ENCODE measurements at places on chromosomes 2 and 18.

- no peak overlapping the region for H3K27ac ChIP-seq
- H3K4me1 ChIP-seq, result peaks cover 15% of the 10 kb centered on the region
- DNase-seq, result no peak
- H3K4me3 ChIP-seq, result no peak overlapping the region
Observed at GRCh38 chr2:3435445-3435844, 56.0 kb downstream of the TRAPPC12 start.

DNA sequence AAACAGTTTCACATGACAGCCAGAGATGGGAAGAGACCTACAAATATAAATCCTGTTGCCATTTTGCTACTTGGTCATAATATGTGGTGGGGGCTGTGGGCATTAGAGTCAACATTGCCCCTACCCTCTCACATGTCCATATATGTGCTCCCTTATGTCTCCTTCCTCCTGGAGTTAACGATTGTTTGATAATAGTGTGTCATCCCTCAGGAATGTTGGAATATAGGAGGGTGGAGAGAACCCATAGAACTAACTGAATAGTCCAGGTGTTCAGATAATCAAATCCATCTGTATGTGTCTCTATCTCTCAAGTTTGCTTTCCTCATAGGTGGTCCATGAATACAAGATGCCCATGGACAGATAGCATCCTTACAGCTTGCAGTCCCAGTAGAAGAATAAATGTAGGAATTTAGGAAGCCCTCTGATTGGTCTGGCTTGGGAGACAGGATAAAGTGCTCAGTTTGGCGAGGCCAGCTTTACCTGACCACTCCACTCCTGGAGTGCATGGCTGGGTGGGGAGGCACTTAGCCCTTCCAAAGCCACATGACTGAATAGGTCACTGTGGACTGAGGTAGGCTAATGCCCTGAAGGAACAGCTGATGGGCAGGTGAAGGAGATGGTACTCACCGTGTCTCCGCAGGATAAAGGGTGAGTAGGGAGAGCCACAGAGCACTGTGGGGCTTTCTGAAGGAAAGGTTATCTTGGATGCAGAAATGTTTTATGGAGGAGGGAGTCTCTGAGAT is 166.9 kb downstream of the CDCA7 start:
- peaks cover 5% of the 10 kb centered on the region for H3K36me3 ChIP-seq

- peaks cover 23% of the 10 kb centered on the region for H3K36me3 ChIP-seq
- peaks cover 65% of the 10 kb centered on the region for H3K4me1 ChIP-seq
- H3K27ac ChIP-seq, result peak overlapping the region; percentile 89
Observed at GRCh38 chr2:224937887-224938286, 104.4 kb downstream of the DOCK10 start.

DNA sequence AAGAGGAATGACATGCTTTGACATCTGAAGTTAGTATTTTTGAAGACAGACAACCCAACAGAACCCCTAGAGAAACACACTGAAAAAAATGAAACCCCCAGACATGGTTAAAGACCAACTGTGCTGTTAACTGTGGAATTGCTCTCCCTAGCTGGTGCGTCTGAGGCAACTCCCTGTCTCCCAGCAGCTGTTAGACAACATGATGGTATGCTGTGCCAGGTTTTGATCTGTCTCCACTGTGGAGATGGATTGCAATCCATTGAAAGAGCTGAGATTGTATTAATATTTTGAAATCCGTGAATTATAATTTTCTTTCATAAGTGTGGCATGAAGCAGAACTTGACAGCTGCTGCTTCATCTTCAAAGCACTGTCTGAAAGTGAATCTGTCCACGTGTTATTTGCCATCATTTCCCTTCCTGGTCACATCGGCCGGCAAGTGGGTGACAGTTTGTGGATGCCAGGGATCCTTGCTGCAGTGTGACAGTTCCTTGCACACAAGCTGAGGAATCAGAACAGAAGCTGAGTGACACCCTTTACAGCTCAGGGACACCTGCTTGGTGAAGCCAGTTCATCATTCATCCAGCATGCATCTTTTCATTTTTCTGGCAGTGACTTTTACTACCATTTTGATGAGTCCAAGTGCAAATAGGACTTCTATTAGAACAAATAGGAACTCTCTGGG is 58.2 kb upstream of the ACSL3 start:
- no peaks in the 10 kb centered on the region for H3K4me1 ChIP-seq
- H3K27me3 ChIP-seq, result peaks cover 9% of the 10 kb centered on the region
- no peak overlapping the region for H3K27ac ChIP-seq
- H3K36me3 ChIP-seq, result no peaks in the 10 kb centered on the region
- H3K4me3 ChIP-seq, result no peak overlapping the region

DNA sequence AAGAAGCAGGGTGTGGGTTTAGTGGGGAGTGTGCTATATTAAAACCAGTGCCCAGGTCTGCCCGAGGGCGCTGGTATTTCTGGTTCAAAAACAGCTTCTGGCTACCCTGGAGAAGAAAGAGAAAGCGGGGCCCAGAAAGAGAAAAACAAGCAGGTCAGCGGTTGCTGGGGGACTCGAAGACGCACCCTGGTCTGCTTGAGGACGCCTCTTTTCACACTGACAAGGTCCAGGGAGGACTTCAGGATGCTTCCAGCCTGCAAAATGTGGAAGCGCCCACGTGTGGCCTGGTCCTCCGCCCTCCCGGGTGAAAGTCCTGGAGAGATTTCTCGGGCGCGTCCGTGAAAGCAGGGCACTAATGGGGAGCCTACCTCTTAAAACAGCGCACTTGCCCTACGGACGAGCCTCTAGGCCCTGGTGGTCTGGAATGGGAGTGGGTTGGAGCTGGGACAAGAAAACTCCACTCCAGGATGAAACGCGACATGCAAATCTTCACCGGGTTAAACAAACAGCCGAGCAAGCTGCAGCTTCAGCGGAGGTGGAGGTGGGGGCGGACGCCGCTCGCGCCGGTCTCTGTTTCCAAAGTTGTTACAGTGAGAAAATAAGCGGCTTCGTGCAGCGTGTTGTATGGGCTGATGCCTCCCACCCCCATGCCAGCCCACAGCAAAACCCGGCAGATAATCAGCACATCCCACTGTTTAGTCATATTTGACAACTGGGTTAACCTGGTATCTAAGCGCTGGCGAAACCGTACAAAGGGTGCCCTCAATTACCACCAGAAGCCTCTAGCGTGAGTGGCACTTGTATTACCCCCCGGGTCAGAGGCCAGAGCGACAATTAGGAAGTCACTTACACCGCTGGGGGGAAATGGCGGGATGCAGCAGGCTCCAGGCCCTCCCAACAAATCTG is 1.1 kb upstream of the SP9 start:
- DNase-seq, result no peak
- peak overlapping the region; percentile 56 for H3K4me3 ChIP-seq

DNA sequence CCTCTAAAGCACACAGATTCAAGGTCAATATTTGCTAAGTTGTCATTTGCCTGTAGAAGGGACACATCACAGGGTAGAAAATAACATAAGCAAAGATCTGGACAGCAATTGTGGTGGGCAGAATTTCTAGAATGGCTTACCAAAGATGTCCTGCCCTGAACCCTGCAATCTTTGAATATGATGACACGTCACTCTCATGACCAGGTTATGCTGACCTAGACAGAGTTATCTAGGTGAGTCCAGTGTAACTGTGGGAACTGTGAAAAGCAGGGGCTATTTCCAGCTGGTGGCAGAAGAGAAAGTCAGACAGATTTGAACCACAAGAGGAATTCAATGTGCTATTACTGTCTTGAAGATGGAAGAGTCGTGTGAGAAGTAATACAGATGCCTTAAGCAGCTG is 112.3 kb upstream of the CNGA3 start:
- DNase-seq, result no peak
- peaks cover 19% of the 10 kb centered on the region for H3K27me3 ChIP-seq
- H3K36me3 ChIP-seq, result no peaks in the 10 kb centered on the region
- H3K27ac ChIP-seq, result no peak overlapping the region

DNA sequence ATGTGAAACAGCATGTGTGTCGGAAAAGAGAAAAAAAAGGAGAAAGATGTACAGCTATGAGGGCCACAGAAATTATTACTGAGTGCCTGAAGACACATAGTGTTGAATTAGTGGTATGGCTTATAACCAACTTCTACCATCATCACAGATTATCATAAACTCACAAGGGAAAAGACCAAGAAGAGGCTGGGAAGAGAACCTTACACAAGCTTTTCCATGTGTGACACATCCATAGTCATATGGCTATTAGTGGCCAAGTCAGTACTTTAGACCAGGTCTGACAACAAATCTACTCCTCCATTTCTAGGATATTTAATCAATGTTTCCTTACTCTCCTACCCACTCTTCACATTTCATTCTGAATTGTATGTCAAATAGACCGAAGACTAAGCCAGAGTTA is 3.5 kb upstream of the GALNT5 start:
- H3K36me3 ChIP-seq, result no peaks in the 10 kb centered on the region
- no peaks in the 10 kb centered on the region for H3K4me1 ChIP-seq
- H3K4me3 ChIP-seq, result no peak overlapping the region

GRCh38 chr18:23885750-23886149 is 128.8 kb upstream of the TTC39C start:
- H3K4me1 ChIP-seq, result peaks cover 19% of the 10 kb centered on the region
- H3K36me3 ChIP-seq, result no peaks in the 10 kb centered on the region
- no peak for DNase-seq

DNA sequence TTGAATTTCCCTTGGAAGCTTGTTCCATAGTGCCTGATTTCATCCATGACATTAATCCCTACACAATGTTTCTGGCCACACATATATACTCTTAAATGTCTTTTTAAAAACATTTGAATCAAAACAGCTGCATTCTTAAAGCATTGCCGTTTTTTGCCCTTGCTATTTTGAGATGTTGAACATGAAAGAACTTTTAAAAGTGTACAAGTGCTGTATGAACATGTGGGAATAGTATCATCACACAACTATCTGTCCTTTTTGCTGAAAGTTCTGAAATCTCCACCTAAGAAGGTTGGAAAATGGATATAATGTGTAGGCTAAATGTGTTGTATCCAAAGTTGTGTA is 318.7 kb upstream of the UBE2E3 start:
- H3K36me3 ChIP-seq, result no peaks in the 10 kb centered on the region
- no peak for DNase-seq
- no peaks in the 10 kb centered on the region for H3K4me1 ChIP-seq
- H3K27ac ChIP-seq, result no peak overlapping the region

GRCh38 chr2:38181806-38182491 is 106.0 kb upstream of the CYP1B1 start:
- DNase-seq, result no peak
- peaks cover 52% of the 10 kb centered on the region for H3K4me1 ChIP-seq
- no peak overlapping the region for H3K27ac ChIP-seq
- no peak overlapping the region for H3K4me3 ChIP-seq
- H3K27me3 ChIP-seq, result peaks cover 35% of the 10 kb centered on the region

DNA sequence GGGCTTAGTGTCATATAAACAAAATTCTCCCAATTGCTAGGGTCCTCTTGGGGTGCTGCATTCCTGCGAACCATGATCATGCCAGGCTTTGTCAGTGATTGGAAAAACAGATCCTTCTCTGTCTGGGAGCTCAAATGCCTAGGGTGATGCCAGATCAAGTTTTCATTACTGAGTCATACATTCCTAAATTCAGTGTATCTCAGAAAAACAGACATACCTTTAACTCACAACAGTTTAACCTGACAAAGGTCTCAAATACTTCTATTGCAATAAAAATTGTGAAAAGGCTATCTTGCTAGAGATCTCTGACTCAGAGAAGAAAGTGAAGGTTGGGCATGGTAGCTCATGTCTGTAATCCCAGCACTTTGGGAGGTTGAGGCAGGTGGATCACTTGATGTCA is 86.9 kb downstream of the SH3YL1 start:
- no peak overlapping the region for H3K27ac ChIP-seq
- peak overlapping the region; percentile 10 for H3K4me3 ChIP-seq
- peaks cover 41% of the 10 kb centered on the region for H3K4me1 ChIP-seq
- H3K36me3 ChIP-seq, result no peaks in the 10 kb centered on the region

DNA sequence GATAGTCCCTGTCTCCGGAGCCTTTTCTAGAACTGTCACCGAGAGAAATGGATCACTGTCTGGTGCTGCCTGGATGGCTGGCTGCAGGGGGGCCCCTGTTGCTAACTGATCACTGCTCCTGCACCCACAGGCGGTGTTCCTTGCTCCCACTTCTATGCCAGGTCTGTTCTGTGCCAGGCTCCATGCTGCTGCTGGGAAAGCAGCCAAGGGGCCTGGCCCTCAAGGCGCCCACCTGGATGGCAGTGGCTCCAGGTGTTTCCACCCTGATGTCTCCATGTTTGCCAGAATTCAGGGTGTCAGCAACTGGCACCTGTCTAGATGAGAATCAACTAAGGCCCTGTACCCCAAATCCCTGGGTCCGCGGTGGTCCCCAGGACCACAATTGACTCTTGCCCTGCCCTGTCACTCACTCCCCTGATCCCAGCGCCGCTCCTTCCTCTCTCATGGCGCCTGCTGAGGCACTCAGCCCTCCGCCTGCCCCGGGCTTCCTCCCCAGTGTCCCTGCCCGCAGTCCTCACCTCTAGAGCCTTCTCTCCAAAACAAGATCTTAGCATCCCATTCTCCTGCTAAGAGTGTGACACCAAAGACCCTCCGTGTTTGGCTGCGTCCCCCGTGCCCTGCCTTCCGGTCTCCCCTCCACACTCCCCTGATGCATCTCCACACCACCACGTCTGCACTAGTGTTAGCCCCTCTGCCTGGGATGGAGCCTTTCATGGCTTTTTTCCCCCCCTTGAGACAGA is 72.5 kb upstream of the OTOF start:
- no peak overlapping the region for H3K27ac ChIP-seq
- DNase-seq, result peak; percentile 58
- no peaks in the 10 kb centered on the region for H3K4me1 ChIP-seq

GRCh38 chr2:174669336-174669735 is 71.7 kb upstream of the WIPF1 start:
- H3K27ac ChIP-seq, result no peak overlapping the region
- no peak for DNase-seq
- H3K36me3 ChIP-seq, result peaks cover 8% of the 10 kb centered on the region
- no peaks in the 10 kb centered on the region for H3K27me3 ChIP-seq
- peaks cover 17% of the 10 kb centered on the region for H3K4me1 ChIP-seq

DNA sequence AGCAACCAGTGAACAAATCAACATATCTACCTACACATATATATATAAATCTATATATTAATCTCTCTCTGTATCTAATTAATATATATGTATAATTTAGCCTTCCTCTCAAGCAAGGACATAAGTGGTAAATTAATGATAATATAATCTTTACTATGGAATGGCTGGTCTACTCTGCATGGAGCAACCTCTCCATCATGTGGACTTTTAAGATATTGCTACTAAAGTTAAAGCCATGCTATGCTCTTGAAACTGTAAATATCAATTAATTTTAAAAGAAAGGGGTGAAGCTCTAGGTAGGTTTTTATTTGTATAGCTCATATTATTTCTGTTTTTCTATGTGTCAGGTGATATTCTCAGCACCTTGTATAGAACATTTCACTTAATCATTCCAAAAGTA is 147.0 kb downstream of the PPP1R1C start:
- H3K4me3 ChIP-seq, result no peak overlapping the region
- no peaks in the 10 kb centered on the region for H3K4me1 ChIP-seq
- H3K27ac ChIP-seq, result no peak overlapping the region
- H3K27me3 ChIP-seq, result no peaks in the 10 kb centered on the region
- DNase-seq, result no peak

- no peaks in the 10 kb centered on the region for H3K27me3 ChIP-seq
- no peak for DNase-seq
- H3K4me3 ChIP-seq, result no peak overlapping the region
- H3K4me1 ChIP-seq, result peaks cover 7% of the 10 kb centered on the region
- H3K36me3 ChIP-seq, result peaks cover 4% of the 10 kb centered on the region
Observed at GRCh38 chr2:32750880-32751279, 123.0 kb downstream of the TTC27 start.

- H3K27ac ChIP-seq, result no peak overlapping the region
- no peaks in the 10 kb centered on the region for H3K27me3 ChIP-seq
- no peak overlapping the region for H3K4me3 ChIP-seq
- H3K4me1 ChIP-seq, result no peaks in the 10 kb centered on the region
Observed at GRCh38 chr2:3498783-3499394, 20.4 kb downstream of the ADI1 start.

- peaks cover 3% of the 10 kb centered on the region for H3K36me3 ChIP-seq
- DNase-seq, result no peak
- no peak overlapping the region for H3K27ac ChIP-seq
- H3K4me3 ChIP-seq, result no peak overlapping the region
Observed at GRCh38 chr2:4445821-4446220, 742.4 kb downstream of the DCDC2C start.

All from natural killer cell treated with Interleukin-12 subunit alpha and Interleukin-12 subunit beta and Interleukin-15 and Interleukin-18, amount 100 ng/mL, for 72 hours (primary cell).